Right ventricle myocardium superior (tissue), 1 donor: ENCODE measurements at places on chromosomes 2 and 18.

- no peak for DNase-seq
These were observed 76.3 kb downstream of the ARHGEF33 start for GRCh38 chr2:38966006-38966405.

DNA sequence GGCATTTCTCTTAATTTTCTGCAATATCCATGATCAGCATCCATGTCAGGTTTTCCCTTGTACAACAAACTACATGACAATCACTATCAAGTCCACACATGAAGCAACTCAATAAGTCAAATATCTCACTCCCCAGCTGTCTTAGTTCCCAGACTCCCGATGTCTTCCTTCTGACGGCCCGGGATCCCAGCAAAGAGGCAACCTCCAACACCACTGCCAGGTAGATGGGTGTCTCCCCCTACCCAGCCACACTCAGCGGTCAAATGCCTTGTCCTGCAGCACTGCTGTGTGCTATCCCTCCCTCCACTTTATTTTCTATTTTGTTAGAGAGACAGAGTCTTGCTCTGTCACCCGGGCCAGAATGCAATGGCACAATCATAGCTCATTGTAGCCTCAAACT lies 23.3 kb downstream of the TRABD2A start:
- DNase-seq: no peak

DNA sequence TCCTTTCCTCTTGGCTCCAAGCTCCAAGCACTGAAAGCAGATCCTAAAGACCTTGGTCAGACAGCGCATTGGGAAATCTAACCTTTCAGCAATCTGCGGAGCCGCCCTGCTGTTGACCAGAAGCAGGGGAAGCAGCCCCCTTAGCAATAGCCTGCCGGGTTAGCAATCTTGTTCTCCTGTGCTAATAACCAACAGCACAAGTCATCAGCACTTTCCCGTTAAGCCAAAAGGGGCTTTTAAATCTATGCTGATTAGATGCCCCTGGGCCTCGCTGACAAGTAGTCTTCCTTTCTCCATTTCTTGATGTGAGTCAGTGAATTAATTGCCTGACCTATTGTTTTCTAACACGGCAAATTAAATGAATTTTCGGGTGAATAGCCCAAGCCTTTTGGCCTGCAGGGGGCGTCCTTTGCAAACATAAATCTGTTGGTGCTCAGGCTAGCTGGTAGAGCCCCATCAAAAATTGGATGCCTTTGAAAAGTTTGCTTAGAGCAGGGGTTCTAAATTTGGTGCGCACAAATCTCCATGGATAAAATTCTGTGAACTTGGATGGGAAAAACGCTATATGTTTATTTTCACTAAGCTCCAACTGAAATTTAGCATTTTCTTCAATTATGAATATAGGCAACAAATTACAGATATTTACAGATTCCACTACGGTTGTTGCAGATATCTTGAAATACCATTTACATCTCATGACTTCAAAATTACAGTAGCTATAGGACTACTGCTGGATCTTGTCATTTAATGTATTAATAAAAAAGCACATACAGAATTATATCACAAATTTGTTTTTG lies 24.6 kb downstream of the MAIP1 start:
- DNase-seq: peak; percentile 90

DNA sequence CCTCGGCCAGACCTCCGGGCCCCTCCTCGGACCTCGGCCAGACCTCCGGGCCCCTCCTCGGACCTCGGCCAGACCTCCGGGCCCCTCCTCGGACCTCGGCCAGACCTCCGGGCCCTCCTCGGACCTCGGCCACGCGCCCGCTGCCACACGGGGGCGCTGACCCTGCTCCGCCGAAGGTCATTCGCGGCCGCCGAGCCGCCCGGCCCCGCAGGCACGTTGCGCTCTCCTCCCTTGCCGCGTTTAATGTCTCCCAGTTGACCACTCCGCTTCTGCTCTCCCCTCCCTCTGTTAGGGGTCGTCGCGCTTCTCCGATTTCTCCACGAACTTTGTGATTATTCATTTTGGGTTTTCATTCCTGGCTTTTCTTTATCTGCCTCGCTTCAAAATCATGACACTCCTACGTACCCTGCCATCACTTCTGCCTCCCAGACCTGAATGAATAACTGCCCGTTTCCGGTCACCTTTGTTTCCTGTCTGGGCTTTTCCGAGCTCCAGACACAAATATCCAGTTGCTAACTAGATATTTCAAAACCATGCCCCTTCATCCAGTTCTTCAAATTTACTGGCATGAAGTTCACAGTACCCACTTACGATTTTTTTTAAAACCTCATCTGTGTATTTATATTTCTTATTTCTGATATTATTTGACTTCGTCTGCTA lies 14.8 kb upstream of the COLEC12 start:
- no peak for DNase-seq

DNA sequence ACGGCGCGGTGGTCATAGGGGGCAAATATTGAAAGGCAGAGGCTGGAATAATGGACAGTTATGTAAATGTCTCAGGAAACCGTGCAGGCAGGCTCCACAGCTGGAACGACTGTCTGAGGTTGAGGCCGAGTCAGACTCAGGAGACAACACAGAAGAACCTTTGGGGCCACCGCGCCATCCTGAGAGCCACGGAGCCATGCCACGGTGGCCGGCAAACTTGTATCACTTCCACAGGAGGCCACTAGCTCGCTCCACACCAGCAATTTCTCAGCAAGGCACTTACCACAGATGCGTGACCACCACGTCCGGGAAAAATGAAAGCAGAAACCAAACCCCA lies 156.7 kb upstream of the SALL3 start:
- no peak for DNase-seq

GRCh38 chr2:157902692-157903091 lies 26.6 kb upstream of the ACVR1 start:
- no peak for DNase-seq

GRCh38 chr2:128636802-128637147 lies 318.1 kb upstream of the HS6ST1 start:
- DNase-seq: peak; percentile 60

DNA sequence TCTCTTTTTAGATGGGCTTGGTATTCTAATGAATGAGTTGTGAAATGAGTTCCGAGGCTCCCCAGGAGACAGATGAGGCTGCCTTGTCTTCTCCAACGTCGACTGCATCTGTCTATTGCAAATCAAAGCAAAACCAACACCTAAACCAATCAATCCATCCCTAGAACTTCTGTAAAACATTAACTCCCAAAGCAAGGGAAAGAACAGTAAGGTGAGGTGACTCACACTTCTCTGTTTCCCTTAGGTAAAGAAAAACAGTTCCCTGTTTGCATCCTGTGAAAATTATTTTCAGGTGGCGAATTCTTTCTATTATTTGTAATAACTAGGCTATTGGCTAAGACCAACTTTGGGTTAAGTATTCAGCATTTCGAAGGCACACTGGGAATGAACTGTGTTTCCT lies 249.4 kb downstream of the EPHA4 start:
- DNase-seq: no peak

DNA sequence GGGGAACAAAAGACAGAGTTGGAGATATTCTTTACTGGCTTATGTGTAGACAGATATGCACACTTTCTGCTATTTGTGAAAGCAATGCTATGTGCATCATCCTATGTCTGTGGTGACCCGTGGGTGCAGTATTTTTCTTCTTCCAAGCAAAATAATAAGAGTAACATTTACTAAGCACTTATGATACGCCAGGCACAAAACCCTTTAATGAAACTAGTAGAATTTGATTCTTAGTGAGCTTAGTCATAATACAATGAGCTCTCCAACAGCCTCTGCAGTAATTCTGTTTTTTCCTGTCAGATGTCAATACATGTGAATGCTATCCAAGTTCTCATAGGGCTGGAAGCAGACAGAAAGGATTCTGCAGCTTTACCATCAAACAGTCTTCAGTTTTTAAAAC lies 130.6 kb downstream of the RAD51AP2 start:
- DNase-seq: no peak
